ENCODE measurements at places on chromosomes 2 and 18.

- DNase-seq: no peak
These were observed 86.6 kb downstream of the SS18 start for GRCh38 chr18:26003817-26004216.

- no peak for DNase-seq
These were observed 143.6 kb downstream of the OSR1 start for GRCh38 chr2:19214682-19215391.

DNA sequence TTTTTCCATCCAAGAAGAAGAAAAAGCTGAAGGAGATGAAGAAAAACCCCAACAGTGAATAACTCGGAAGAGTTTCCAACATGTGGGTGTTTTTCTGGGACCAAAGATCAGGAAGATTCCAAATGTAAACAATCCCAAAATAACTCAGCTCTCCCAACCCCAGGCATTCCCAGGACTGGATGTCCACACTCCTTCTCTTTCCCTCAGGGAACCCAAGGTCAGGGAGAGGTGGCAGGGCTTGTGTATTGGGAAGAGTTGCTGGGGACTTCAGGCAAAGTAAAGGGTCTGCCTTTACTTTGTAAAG, 268.0 kb downstream of the DYSF start:
- DNase-seq: no peak

DNA sequence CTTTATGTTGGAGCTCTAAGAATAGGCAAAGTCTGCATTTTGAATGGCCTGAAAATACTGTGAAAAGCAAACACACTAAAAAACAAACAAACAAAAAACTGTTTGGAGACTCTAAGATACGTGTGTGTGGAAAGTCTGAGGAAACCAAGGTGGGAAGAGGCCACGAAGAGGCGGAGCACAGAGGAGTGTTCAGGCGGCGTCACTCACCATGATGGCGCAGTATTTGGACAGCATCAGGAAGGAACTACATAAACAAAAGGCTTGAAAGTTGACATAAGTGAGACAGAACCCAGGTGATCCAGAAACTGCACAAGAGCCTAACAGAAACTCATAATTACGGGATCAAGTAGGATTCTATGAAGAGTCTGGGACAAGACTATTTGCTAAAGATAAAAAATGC, 50.8 kb upstream of the SOS1 start:
- no peak for DNase-seq

DNA sequence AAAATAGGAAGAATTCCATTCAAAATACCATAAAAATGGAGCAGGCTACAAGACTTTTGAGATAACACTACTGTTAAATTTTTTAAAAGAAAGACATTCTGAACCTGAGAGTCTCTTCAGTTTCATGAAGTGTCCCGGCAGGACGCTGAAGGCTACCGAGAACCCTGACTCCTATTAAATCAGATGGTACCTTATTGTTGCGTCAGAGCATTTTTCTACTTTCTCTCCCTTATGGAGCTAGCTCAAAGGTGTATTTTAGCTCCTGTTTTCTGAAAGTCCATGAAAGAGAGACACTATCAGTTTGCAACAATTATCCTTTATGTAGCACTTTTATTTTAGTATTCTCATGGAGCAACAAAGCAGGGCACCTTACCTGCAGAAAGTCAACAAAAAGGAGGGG, 626.7 kb downstream of the IRS1 start:
- no peak for DNase-seq

GRCh38 chr2:9037166-9037565, 33.7 kb upstream of the MBOAT2 start:
- DNase-seq: no peak

GRCh38 chr18:6199777-6200176, 214.9 kb downstream of the L3MBTL4 start:
- no peak for DNase-seq

GRCh38 chr2:197606180-197606579, 69.2 kb downstream of the RFTN2 start:
- DNase-seq: no peak

DNA sequence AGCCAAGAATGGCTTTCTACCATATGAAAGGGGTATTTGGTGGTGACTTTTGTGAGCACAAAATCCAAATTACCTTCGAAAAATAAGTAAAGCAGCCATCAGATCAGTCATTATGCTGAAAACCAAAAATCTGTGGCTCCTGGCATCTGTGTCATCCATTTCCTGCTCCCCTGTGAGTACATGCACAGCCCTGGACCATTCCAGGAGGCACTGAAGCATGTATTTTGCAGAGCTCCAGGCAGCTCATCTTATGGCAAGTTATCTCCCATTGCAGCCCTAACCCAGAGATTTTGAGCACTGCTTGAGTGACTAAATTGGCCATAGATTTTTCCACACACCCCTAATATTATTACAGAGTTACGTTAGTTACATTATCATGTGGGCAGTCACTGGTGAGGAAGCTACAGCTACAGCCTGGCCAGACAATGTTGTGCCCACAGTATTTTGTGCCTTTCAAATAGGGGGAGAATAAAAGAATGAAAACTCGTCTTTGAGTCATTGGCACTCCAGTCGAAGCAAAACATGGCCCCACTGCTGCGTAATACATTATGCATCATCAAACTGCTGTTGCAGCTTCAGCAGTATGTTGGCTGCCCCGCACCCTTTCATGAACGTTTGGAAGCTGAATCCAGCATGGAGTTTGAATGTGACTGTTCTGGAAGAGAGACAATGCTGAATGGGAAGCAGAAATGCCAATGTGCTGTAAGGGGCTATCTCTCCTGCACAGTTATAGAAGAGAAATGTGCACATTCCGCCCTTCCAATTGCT, 702.2 kb downstream of the RNF144A start:
- no peak for DNase-seq

DNA sequence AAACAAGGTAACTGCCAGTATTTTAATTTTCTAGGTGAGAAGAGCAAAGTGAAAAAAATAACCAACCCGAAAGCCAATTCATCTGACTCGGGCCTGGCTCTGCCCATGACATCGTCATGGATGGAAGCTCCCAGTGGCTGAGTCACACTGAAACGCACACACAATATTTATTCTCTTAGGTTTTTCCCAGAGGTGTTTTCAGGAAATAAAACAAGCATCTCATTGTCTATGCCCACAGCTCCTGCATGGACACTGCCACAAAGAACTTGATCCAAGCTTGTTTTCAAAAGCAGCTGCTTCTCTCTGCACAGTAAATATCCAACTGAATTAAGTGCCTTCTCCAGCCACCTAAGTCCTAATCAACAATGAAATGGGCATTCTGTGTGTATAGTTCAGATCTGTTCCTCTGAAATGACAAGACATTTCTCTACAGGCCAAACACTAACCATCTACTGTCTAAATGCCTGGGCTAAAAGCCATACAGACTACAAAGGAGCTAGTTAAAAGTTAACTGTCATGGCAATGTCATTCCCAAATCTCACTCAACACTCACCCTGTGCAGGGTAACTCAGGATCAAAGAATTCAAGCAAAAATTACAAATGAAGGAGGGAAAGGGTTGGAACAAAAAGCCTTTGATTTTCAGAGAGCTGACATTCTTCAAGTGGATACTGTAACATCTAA, 62.9 kb downstream of the RPL31 start:
- peak; percentile 23 for DNase-seq

DNA sequence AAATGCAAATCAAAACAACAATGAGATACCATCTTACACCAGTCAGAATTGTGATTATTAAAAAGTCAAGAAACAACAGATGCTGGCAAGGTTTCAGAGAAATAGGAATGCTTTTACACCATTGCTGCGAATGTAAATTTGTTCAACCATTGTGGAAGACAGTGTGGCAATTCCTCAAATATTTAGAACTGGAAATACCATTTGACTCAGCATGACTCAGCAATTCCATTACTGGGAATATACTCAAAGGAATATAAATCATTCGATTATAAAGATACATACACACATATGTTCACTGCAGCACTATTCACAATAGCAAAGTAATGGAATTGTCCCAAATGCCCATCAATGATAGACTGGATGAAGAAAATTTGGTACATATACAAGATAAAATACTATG, 516.7 kb downstream of the ERBB4 start:
- DNase-seq: no peak

- DNase-seq: no peak
These were observed 1.4 kb upstream of the FAM161A start for GRCh38 chr2:61855318-61855613.

DNA sequence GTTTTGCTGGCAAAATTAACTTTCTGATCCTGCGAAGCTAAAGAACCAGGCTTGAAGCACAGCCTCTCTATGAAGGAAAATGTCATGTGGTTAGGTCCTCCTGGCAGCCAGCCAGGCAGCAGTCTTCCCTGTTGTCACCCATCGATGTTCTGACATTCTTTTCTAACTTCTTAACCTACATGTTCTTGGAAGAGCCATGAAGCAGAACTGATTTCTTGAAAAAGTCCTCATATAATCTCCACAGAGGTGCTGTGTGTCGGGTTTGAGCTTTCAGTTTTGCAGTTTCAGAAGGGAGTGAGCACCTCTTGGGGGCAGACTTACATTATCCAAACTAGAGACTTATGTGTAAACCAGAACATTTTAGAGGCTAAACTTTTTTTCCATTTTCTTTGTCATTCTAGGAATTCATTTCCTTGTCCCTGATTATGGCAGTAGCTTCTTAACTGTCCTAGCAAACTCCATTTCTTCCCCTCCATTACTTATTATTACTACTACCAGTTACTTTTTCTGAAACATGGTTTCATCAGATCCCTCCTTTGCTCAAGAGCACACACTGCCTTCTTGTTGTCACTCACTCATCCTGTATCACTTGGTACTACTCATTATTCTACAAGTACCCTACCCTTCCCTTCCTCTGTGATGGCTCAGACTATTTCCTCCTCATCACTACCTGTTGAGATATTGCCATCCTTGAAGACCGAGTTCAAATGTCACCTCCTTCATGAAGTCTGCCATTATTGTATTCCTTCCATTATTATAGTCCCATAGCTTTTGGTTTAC, 31.1 kb downstream of the DOK1 start:
- DNase-seq: no peak

- DNase-seq: peak; percentile 19
These were observed 203.5 kb downstream of the SEPTIN10 start for GRCh38 chr2:109410039-109410815.

- DNase-seq: no peak
These were observed 12.2 kb downstream of the BIN1 start for GRCh38 chr2:127094509-127095366.

GRCh38 chr2:23091900-23092299, 293.1 kb upstream of the KLHL29 start:
- DNase-seq: no peak

DNA sequence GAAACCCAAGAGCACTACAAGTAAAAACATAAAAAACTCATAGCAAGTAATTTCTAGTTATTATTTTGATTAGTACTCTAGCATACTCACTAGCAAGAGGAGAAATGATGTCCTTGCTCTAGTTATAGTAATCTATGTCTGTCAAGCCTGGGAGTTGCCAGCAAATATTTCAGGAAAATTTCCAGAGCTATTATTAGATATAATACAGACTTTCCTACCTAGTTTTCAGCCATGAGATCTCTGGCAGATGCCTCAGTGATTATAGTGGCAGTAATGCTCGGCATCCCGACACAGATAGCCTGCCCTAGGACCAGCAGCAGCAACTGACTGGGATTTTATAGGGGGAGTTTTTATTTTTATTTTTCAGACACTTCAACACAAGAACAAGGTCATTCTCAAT, 224.4 kb downstream of the ZNF385B start:
- DNase-seq: no peak

DNA sequence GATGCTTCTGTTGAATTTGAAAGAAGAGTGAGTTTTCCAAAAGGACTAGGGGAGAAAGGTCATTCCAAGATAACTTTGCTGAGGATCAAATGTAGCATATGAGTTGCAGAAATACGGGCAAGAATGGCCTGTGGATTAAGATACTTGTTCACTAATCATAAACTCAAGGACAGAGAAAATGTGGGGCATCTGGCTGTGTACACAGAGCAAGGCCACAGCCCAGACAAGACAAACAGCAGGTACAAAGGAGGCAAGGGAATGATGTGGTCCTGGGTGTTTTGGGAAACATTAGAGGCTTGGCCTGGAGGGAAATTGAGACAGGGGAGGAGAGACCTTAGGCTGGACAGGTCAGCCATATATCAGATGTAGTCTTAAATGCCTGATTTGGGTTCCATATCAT, 254.8 kb downstream of the TTC32 start:
- no peak for DNase-seq

DNA sequence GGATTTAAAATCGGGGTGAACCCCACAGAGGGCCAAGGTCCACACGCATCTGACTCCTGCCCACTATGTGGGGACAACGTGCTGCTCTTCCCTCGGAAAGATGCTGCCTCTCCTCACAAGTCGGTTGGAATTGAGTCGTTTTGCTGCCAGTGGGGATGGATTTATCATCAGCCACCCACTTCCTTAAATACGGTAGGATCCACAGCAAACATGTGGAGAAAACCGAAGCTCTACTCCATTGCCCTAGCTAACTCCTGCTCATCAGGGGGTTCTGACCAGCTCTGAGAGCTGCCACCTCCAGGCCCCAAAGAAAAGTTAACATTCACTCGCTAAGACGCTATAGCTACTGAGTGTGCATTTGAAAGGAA, 80.9 kb downstream of the CHRNA1 start:
- DNase-seq: no peak

- DNase-seq: no peak
These were observed 127.6 kb downstream of the PIK3C3 start for GRCh38 chr18:42082415-42083234.

DNA sequence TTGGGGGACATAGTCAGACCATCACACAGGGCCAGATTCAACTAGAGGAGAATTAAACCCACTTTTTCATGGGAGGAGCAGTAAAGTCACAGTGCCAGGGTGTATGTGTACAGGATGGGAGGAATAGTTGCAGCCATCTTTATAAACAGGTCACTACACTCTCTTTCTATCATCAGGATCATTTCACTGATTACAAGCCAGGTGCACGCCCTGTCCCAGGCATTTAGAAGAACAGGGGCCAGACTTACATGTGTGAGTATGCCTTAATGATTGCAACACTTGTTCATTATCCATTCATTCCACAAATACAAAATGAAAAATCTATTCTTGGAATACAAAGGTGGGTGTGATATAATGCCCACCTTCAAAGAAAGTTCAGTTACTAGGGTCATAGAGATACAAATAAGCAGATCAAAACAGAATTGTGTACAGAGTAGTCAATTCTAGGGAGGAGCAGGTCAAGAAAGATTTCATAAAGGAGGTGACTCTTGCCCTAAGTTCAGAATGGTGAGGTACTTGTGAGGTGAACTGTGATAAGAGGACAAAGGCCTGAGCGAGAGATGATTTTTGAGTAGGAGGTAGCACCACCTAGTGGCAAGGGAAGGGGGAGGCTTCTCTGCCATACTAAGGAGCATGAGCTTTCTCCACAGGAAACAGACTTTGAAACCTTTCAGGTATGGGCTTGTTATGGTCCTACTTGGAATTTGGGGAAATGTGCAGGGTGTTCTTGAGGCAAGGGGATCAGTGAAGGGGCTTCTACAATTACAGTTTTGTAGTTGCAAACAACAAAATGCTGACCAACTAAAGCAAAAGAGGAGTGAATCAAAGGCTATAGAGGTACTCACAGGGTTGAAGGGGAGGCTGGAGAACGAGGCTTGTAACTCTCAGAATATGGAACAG, 156.3 kb downstream of the SUCLG1 start:
- peak; percentile 5 for DNase-seq
